ENCODE measurements at places on chromosomes 11 and 22.

DNA sequence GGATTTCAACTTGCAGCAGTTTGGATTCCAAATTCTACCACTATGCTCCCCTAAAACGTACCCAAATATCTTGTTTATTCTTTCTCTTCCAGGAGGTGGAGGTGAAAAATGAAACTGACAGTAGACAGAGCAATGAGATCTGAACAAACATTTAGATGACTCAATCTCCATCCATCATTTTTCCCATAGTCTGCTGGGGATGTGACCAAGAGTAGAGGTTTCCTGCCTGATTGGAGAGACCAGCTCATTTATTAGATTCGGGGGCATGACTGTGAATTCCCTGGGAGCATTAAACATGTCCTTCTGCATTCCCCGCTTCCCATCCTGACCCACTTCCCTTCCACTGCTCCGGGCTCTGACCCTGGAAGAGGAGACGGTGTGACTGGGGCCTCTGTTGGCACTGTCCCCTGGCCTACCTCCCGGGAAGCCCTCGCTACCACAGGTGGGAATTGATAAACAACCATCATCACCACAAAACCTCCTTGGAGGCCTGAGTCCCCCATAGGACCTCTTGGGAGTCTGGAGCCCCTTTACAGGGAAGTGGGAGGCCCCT lies 20.3 kb downstream of the DKK3 start:
- DNase-seq = no peak

GRCh38 chr11:2687223-2687530 lies 12.6 kb downstream of the KCNQ1OT1 start:
- no peak for DNase-seq

GRCh38 chr11:104943561-104943960 lies 24.8 kb downstream of the CASP4 start:
- DNase-seq = no peak

DNA sequence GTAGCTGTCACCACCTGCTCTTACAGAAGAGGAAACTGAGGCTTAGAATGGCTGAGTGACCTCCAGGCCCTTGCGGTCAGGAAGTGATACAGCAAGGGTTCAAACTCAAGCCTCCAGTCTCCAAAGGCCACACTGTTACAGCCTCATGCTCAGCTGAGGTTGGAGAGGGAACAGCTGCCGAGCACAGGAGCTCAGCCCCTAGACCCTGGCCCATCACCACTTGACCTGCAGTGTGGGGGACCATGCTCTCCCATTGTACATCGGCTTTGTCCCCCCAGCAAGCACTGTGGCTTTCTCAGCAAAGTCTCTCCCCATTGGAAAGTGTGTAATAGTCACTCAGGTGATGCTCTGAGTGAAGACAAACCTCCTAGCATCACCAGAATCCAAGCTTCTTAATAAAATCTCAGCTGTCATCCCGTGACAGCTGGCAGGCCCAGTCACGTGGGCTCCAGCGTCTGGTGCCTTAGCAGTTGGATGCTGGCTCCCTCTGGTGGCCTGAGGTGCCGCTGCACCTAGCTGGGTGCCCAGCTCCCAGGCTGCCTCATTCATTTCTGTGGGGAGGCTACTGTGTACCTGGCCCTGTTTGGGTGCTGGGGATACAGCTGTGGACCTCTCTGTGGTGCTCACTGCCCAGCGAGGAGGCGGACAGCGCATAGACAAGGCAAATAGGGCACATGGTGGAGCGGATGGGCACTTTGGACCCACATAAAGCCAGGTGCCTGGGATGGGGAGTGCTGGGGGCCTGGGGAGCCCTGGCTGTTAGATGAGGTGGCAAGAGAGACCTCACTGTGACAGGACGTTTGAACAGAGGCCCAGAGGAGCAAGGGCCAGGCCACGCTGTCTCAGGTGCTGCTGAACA lies 19.1 kb upstream of the MYRF start:
- DNase-seq = peak; percentile 87

DNA sequence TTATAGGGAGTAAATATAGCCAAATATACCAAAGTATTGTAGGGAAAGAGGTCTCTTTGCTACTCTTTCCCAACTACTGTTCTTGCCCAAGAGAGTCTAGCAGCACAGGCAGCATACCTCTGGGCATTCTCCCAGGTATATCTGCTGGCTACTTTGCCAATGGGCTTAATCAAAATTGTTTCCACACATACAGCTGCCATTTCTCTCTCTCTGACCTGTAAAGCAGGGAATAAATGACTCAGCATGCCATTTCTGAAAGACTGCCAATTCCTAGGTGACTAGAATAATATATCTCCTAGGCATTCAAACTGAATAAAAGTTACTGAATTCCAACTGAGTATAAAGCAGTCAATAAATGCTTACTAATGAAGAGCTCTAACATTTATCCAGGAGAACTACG lies 44.6 kb downstream of the RDX start:
- DNase-seq = no peak

DNA sequence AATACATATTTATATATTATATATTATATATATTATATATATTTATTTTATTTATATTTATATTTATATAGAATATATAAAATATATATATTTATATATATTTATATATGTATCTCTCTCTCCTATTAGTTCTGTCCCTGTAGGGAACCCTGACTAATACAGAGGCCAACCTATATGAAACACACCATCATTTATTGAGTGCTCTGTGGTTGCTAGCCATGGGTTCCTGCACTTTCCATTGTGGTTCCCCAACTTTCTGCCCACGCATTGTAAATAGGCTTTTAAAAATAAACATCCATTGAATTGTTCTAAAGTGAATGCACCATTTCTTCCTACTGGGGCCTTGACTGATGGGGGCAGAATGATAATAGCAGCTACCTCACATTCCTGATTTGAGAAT lies 93.8 kb upstream of the SESN3 start:
- no peak for DNase-seq

DNA sequence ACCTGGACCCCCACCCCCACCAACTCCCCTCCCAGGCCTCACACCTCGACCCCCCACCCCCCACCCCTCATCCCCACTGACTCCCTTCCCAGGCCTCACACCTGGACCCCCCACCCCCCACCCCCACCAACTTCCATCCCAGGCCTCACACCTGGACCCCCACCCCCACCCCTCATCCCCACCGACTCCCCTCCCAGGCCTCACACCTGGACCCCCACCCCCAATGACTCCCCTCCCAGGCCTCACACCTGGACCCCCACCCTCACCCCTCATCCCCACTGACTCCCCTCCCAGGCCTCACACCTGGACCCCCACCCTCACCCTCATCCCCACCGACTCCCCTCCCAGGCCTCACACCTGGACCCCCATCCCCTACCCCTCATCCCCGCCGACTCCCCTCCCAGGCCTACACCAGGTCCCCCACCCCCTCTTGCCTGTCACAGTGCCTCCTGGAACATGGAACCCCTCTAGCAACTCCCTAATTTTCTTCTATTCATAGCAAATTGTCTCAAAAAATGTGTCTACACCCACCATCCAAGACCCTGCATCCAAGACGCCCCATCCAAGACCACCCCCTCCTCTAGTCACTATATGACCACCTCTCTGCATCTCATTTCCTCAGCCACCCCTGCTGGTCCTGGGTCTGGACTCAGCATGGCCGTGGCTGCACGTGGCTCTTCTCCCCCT lies 36.9 kb upstream of the BRSK2 start:
- DNase-seq = no peak

GRCh38 chr11:24453129-24453718 lies 43.6 kb upstream of the LUZP2 start:
- no peak for DNase-seq

DNA sequence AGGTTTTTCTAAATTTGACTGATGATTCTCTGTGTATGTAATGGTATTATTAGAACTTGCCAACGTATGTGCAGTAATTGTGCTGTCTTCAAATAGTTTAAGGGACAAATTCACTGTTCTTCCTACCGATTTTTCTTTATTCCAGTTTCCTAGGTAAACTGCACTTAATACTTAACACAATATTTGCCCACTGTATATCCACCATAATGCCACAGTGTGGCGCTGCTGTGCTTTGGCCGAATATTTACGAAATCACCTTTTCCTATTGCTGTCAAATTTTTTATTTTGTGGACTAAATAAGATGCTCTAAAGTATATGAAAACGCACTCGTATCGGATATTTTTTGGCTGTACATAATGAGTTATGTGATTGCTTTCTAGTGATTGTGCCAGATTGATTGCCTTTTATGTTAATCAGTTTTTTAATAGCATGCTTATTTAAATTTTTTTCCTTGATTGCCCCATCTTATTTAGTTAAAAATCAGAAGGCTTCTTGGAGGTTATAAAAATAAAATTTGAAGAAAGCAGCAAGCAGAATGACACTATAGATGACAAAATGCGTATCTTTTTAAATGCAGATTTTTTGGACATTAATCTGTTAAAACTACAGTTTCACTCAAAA lies 10.5 kb downstream of the AASDHPPT start:
- DNase-seq = peak; percentile 44

- DNase-seq = no peak
Measured at GRCh38 chr11:128482512-128483191, 104.7 kb downstream of the ETS1 start.

GRCh38 chr11:133947321-133947756 lies 9.4 kb downstream of the IGSF9B start:
- peak; percentile 63 for DNase-seq

- peak; percentile 89 for DNase-seq
Measured at GRCh38 chr11:118605116-118605867, 2.1 kb upstream of the PHLDB1 start.

DNA sequence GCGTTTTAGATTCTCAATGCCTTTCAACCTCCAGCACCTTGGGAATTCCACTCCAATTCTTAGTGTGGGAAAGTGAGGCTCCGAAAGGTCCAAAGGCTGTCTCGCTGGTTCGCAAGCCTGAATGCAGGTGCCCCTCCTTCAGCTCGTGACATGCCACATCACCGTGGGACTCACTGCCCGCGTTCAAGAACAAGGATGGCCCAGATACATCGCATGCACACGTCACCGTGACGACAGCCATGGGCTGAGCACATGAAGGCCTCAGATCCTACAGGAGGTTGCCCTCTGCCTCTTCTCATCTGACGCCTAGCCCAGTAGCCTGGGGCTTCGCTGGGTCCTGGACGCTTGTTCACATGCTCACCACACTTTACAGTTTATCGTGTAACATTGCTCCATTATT lies 4.4 kb upstream of the LINC01488 start:
- no peak for DNase-seq

- no peak for DNase-seq
Measured at GRCh38 chr11:62959422-62959980, 25.3 kb downstream of the SLC22A6 start.

DNA sequence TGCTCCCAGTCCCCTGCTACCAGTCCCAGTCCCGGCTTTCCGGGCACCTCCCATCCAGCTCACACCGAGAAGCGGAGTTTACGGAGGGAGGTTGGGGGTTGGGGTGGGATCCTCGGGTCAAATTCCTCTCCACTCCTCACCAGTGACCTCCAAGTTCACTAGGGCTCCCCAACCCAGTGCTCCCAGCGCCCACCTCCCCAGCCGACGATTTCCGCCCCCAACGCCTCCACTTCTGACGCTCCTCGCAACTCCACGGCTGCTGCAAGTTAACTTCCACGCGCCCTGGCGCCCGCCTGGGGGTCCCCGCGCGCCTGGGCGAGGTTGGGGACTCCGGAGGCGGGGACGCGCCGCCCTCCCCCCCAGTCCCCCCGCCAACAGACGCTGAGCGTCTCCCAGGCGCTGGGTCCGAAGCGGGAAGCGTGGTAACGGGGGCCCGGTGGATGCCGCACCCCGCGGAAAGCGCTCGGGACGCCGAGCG lies 526 bp downstream of the TPST2 start:
- DNase-seq = no peak

DNA sequence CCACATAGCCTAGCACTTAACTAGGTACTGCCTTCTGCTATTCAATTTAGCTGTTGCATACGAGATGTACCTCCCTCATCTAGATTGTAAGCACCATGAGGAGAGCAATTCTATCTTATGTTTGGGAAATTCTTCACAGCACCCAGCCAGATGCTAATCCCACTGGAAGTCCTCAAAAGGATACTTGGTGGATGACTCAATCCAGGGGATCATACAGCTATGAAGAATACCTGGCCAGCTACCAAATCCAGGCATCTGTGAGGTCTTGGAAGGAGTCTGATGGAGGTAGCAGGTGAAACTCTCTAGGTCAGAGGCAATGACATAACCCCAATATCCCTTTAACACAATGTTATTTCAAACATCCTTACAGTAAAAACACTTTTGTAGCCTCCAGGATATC lies 167.8 kb upstream of the NCAM1 start:
- no peak for DNase-seq

- DNase-seq = no peak
Measured at GRCh38 chr11:62512961-62513360, 33.6 kb downstream of the AHNAK start.

DNA sequence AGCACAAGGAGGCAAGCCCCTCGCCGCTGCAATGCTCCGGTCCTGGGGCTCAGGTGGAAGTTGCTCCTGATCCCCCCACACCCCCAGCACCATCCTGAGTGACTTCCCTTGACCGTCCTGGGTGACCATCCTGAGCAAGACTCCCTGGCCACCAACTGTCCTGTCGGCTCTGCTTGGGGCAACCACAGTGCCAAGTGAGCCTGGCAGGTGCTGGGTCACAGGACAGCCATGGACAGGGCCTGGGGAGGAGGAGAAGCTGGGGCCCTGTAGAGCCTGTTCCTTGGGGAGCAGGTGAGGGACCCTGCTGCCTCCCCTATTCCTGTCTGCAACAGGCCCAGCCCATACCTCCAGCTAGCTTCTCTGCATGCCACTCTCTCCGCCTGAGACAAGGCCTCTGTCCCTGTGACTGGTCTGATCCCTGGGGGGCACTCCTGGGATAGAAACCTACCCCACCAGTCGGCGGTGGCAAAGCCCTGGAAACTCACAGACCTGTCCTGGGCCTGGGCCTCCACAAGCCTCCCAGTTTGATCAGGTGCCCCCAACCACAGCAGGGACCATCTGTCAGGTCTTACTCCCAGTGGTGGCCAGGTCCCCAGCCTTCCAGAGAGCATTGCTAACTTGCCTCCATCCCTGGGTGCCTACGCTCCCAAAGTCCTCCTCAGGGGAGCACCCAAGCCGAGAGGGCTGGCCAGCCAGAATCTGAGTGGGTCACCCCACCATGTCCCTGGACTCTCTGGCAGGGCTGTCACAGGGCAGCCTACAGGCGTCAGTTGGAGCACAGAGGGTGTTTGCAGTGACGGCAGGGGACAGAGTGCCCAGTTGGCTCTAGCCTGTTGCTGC lies 68.7 kb upstream of the WNT7B start:
- DNase-seq = peak; percentile 49

- DNase-seq = peak; percentile 94
Measured at GRCh38 chr11:94602430-94603372, 35.5 kb downstream of the PIWIL4 start.

DNA sequence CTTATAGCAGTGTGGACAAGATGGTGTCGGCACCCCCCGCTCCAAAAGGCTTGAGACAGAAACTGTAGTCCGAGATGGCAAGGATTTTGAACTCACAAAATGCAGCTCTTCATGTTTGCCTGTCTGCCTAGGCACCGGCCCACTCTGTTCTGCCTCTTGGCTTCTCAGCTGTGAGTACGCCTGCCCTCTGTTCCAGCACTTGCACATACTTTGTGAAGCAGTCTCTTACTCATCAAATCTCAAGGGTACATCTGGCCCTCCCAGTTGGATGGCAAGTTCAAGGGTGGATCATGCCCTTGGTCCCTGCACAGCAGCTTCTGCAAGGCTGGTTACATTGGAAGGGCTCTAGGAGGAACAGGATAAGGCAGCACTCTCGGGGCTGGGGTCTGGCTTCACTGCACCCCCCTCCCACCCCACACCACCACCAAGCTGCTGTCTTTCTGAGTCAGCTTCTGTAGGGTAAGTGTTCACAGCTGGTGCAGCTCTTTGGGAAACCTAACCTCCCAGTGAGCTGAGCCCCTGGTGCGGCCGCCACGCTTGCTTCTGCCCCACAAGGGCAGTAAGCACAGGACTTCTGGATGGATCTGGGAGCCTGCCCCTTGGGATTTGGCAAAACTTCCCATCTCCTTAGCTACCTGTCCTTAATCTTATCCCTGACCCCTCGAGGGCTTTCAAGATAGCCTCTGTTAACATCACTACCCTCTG lies 37.2 kb downstream of the FAM83F start:
- DNase-seq = peak; percentile 32

Measured in posterior cingulate gyrus (tissue), 11 donors.